ENCODE measurements at places on chromosomes 4 and X.

- no peak for DNase-seq
These were observed 351.5 kb upstream of the DDX53 start for GRCh38 chrX:22648281-22648680.

- DNase-seq = no peak
These were observed 340.7 kb downstream of the DHX15 start for GRCh38 chr4:24243641-24244040.

GRCh38 chr4:169369634-169370033 is 98.9 kb upstream of the SH3RF1 start:
- no peak for DNase-seq

GRCh38 chr4:86977621-86978184 is 42.9 kb downstream of the AFF1 start:
- peak; percentile 23 for DNase-seq

DNA sequence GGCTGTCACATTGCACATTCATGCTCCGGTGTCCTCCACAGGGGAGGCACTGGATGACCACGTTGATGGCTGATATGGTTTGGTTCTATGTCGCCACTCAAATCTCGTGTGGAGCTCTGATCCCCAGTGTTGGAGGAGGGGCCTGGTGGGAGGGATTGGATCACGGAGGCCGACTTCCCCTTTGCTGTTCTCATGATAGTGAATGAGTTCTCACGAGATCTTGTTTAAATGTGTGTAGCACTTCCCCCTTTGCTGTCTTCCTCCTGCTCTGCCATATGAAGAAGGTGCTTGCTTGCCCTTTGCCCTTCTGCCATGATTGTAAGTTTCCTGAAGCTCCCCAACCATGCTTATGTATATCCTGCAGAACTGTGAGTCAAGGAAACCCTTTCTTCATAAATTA is 22.3 kb upstream of the NAT8L start:
- DNase-seq = no peak
